HFFc6 (cell line): ENCODE measurements at places on chromosomes 2 and 18.
A peak's percentile ranks its signal among the peaks of the same experiment; 100 is the strongest.

GRCh38 chr2:85545780-85546240, 6.8 kb downstream of the MAT2A start:
- no peak for DNase-seq

DNA sequence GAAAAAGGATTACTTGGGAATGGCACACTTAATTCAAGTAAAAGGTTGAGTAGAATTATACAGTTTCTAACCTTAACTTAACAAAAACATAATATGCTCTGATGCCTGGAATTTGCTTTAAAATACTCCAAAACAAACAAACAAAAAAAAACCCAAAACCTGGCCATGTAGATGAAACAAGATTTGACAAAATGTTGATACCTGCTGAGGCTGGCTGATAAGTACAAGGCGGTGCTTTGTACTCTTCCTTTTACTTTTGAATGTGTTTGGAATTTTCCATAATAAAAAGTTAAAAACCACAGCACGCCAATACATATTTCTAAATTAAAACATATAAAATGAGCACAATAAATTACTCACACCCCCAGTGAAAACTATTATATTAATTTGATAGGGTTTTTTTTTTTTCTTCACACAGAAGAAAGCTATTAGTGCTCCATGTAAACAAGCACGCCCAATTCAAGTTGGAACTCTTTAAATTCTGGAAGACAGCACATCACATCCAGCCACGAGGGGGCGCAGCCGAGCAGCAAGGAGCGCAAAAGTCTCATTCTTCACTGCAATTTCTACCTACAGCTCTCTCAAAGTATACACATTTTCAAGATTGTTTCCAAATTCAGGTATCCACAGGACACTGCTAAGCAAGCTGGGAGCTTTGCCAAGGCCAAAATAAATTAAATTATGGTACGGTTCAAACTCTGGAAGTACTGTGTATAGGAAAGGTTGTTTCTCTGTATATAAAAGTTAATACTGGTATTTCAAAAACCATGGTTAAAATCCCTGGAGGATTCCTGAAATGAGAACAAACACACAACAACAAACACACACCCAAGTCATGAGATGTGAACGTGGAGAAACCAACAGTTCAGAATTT, 7.5 kb downstream of the SERTAD2 start:
- peak; percentile 47 for DNase-seq

DNA sequence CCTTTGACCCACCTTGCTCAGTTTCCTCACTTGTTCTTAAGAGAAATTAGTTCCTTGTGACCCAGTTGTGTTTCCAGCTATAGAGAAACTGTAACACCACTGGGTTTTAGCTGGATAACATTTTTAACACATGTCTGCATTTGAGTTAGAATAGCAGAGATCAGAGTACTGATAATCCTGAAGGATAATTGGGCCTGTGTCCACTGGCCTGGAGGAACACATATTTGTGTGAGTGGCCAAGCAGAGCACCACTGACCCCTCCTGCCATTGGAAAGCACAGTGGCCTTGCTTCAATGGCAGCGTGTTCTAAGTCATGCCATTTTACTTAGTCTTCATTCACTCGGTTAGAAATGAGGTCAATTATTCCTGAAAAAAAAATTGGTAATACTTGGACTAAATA, 42.6 kb downstream of the PKP4 start:
- no peak for DNase-seq

DNA sequence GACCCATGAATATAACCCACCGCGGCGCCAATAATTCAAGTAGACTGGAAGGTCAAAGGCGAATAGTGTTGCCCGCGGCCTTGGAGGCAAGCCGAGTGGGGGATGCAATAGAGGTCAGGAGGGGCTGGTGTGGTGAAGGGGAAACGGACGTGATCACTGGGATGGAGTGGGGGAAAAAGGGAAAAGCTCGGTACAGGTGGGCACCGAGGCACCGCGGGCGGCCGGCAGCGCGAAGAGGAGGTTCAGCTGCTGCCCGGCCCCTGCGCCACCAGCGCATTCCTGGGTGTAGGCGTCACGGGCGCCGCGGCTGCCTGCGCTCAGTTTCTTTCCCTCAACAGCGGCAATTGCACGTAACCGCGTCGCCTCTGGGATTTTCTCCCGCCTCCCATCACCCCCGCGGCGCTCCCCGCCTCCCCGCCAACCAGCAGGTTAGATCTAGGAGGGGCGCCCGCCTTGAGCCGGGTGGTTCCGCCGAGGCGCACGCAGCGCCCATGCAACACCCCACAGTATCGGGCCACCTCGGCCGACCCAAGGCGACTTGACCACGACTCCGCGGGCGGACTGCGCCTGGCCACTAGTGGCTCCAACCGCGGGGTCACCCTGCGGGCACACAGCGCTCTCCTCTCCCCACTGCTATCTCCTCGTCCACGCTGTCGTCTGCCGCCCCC, 1.5 kb downstream of the RND3 start:
- peak; percentile 74 for DNase-seq

- DNase-seq, result no peak
These were observed 111.0 kb downstream of the RBM43 start for GRCh38 chr2:151150331-151151320.

DNA sequence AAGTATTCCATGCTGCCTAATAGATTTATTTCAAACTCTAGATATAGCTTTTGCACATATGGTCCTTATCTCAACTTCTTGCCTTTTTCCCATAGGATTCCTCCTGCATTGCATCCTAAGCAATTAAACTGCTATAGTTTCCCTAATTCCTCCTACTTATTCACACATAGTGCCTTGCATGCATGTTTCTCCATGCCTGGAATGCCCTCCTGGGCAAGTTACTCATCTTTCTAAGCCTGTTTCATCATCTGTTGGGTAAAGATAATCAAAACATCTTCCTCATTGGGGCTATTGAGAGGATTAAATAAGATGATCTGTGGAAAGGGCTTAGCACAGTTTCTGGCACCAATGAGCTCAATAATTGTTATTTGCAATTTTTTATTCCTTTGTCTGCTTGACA, 726.5 kb downstream of the SLC4A3 start:
- peak; percentile 24 for DNase-seq

GRCh38 chr2:39140322-39140847, 19.5 kb upstream of the SOS1 start:
- DNase-seq, result no peak

DNA sequence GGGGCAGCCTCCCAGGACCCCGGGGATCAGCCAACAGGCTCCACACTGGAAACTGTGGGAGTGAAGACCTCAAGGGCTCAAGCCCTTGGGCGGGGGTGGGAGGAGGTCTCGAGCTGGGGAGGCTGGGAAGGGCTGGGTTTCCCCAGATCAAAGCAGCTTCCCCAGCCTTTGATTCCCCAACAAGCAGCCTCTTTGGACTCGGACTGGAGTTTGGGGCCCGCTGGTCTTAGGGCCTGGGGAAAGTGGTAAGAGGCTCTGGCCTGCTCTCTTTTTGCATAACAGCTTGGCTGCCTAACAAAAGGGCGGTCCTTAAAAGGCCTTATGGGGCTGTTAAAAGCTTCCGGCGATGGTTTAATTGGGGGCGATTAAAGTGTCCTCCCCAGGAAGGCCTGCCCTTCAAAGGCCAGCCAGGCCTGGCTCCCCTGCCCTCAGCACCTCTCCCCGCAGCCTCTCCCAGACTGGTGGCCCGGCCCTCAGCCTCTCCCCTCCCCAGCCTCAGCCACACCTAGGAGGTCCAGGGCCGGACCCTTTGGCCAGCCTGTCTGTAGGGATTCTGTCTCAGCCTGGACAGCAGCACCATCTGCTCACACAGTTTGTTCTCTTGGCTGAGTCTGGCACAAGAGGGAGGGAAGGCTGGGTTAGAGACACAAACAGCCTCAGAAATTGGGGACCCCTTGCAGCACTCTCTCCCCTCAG, 39.6 kb downstream of the ZFP36L2 start:
- DNase-seq, result no peak

GRCh38 chr2:168365094-168365621, 90.9 kb upstream of the CERS6 start:
- DNase-seq, result no peak

GRCh38 chr2:43194121-43194869, 32.1 kb downstream of the ZFP36L2 start:
- no peak for DNase-seq
